ENCODE measurements at places on chromosomes 6 and 20.

DNA sequence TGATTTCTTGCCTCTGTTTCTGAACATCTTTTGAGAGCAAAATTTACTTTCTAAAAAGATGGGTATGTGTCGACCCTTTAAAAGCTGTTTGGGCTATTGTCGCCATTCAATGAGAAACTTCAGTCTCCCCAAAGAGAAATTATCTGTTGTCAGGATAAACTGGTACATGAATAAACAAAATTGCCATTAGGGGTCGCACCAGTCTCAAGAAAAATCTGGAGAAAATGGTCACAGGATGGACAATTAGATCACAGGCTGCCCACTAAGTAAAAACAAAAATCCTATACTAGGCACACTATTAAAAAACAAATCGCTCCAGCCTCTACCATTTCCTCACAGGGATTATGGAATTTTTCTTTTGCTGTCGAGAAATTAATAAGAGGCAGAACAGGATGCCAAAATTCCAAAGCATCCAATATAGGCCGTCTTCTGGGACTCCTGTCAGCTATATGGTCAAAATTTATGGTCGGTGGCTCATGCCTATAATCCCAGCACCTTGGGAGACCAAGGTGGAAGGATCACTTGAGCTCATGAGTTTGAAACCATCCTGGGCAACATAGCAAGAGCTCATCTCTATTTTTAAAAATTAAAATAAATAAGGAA lies 5.5 kb upstream of the HLA-E start:
- no peak for DNase-seq

DNA sequence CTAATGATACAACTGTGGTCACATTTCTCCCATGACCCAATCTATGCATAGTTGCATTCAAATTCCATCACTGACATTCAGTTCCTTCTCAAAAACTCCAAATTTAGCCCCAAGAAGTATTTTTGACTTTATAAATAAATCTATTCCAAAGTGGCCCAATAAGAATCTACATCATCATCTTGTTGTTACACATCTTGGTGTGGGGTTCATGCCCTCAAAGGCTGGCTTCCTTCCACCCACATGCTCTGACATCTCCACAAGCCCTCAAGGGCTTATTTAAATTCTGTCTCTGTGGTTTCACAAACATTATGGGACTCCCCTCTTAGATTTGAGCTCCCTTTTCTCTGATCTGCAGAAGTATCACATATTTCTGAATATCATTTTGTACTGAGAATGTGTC lies 585.3 kb upstream of the BTBD3 start:
- no peak for DNase-seq

DNA sequence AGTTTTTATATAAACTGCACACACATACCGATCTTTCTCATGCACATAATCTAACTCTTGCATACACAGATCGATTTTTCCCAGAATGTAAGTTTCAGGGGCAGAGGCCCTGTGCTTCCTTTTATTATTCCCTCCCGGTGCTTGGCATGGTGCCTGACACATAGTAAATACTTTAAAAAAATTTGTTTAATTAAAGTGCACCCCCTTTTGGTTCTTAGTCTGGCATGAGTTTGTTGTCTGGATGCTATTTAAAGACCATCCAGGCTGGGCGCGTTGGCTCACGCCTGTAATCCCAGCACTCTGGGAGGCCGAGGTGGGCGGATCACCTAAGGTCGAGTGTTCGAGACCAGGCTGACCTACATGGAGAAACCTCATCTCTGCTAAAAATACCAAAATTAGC lies 5.4 kb upstream of the DEK start:
- no peak for DNase-seq

DNA sequence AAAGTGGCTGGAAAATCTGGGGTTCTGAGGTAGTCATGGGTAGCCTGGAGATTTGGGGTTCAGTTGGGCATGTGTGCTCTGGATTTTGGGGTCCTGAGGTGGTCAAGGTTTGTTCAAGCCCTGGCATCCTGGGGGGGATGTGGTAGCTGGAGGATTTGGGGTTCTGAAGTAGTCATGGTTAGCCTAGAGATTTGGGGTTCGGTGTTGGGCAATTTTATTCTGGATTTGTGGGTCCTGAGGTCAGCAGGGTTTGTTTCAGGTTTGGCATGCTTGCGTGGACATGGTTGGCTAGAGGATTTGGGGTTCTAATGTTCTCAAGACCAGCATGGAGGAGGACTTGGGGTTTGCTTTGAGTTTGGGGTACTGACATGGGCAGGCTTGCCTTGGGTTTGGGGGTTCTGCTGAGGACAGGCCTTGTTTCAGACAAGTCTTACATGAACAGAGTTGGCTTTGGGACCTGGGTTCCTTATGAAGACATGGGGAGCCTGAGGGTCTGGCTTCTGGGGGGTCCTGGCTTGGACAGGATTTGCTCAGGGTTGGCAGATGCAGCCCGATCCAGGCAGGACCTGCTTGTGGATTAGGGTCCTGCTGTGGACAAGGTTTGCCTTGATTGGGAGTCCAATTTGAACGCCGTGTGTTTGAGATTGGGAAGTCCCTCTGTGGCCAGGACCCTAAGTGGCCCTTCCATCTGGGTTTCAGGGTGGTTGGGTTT lies 906 bp downstream of the ANKRD60 start:
- no peak for DNase-seq

DNA sequence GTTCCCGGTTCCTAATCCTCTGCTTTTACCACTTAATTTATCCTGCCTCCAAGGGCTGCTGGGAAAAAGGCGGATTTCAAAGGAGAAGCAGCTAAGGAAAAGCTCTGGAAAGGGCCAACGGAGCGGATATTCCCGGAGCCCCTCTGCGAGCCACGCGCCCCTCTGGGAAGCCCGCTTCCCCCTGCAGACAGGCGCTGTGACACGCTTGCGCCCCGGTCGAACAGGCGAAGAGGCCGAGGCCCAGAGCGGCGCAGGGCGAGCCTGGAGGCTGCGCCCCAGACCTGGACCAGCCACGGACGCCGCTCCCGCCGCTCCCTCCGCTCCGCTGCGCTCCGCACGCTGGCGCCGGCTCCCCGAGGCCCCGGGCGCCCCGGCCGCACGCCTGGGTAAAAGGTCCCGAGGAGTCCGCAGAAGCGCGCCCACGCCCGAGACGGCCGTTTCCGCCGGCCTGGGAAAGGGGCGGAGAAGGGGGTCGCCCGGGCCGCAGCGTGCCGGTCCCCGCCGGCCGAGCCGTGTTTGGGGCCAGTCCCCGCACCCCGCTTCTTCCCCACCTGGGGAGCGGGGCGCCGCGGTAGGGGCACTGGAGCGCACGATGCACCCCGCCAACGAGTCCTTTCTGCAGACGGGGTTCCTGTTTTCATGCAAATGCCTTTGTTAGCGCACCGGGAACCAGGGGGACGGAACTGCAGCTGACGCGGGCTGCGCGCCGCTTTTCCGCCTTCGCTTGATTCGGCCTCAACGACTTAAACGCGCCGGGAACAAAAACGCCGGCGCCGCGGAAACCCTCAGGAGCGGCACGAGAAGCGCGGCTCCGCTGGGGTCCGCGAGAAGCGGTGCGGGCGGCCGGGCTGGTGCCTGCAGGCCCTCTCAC lies 91.9 kb upstream of the SIRPA start:
- DNase-seq, result no peak

DNA sequence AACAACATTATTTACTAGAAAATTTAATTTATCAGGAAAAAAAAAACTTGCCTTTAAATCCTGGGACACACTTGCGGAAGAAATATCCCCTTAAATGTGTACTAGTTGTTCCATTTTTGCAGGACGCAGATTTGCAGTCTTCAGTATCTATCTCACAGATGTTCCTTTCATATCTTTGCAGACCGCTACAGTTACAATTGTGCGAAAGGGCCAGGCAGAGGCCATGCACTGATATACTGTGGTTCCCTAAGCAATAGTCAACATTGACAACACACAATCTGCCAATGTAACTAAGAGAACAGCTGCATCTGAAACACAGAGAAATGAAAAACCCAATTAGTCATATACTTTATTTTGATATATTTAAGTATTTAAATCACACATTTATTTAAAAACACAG lies 411.2 kb downstream of the EYS start:
- DNase-seq, result no peak

GRCh38 chr6:170117111-170117972 lies 173.5 kb downstream of the DLL1 start:
- no peak for DNase-seq

DNA sequence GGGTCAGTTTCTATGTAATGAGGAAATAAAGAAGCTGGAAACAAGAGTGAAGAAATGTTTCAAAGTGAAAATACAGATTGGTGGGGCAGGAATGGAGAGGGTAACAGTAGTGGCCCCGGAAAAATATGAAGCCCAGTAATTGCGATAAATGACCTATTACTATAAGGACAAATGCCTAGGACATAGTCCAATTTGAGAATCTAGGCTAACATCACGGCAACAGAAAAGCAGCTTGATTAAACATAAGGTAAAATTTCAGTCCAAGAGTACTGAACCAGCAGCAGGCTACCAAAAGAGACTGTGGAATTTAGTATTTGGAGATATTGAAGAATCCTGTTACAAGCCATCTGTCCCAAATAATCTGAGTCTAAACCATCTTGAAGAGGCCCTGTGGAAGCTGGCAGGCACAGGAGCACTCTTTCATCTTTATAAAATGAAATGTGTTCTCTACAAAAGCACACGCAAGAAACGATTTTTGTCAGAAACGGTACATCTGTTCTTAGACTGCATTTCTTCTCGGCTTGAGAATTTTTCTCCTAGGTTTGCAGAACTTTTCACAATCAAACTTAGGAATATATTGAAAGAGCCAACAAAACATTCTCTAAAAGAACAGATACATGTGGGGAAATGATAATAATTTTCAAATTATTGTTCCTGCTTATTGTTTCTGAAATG lies 49.3 kb downstream of the ELOVL5 start:
- DNase-seq, result no peak

DNA sequence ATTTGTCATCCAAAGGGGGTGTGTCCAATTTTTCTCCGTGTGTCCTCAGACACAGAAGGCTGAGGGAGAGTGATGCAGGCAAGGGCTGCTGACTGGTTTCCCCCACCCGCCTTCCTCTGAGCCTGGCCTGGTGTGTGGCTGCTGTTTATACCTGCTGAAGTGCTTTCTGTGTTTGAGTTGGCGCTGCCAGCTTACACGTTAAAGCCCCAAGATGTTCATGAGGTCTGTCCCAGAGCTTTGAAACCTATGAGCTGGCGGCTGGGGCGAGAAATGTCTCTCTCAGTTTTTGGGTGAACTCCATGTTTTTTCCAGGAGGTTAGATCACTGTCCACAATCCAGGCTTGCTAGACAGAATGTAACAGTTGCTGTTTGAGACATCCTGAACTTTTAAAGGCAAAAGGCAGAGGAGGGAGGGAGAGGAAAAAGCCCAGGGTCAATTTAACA lies 69.0 kb upstream of the CCN2 start:
- no peak for DNase-seq

- no peak for DNase-seq
Observed at GRCh38 chr6:157131250-157131649, 192.1 kb downstream of the TMEM242 start.
